ENCODE measurements at places on chromosomes 12 and 14. TPM values are rescaled to one million over a fixed set of nuclear protein-coding genes. Genes with fewer than 3 reads are reported as not detected.

Gene RNFT2
- 15.8 TPM for total RNA-seq

Gene CAPZA3
- total RNA-seq, result not detected

Gene CLEC6A
- not detected for total RNA-seq

Gene KLRD1
- not detected for total RNA-seq

Gene CLEC9A
- not detected for total RNA-seq

- H3K4me3 ChIP-seq, result no peak overlapping the region
- no peak overlapping the region for H3K27ac ChIP-seq
- DNase-seq, result no peak
Measured at GRCh38 chr14:35261774-35262173, 30.4 kb upstream of the PSMA6 start.

Gene C12orf42
- not detected for total RNA-seq

- H3K4me1 ChIP-seq, result no peaks in the 10 kb centered on the region
- DNase-seq, result no peak
- H3K36me3 ChIP-seq, result no peaks in the 10 kb centered on the region
- H3K4me3 ChIP-seq, result no peak overlapping the region
- H3K27me3 ChIP-seq, result peaks cover 3% of the 10 kb centered on the region
Measured at GRCh38 chr14:37638599-37638998, 43.2 kb downstream of the TTC6 start.

- no peak overlapping the region for H3K4me3 ChIP-seq
- no peak for DNase-seq
- peaks cover 3% of the 10 kb centered on the region for H3K4me1 ChIP-seq
- no peaks in the 10 kb centered on the region for H3K27me3 ChIP-seq
Measured at GRCh38 chr14:68546839-68547238, 246.0 kb downstream of the ZFP36L1 start.

- no peaks in the 10 kb centered on the region for H3K4me1 ChIP-seq
- H3K36me3 ChIP-seq, result peaks cover 20% of the 10 kb centered on the region
- H3K4me3 ChIP-seq, result no peak overlapping the region
- no peak for DNase-seq
- no peak overlapping the region for H3K27ac ChIP-seq
Measured at GRCh38 chr14:80809663-80810062, 131.9 kb downstream of the CEP128 start.

DNA sequence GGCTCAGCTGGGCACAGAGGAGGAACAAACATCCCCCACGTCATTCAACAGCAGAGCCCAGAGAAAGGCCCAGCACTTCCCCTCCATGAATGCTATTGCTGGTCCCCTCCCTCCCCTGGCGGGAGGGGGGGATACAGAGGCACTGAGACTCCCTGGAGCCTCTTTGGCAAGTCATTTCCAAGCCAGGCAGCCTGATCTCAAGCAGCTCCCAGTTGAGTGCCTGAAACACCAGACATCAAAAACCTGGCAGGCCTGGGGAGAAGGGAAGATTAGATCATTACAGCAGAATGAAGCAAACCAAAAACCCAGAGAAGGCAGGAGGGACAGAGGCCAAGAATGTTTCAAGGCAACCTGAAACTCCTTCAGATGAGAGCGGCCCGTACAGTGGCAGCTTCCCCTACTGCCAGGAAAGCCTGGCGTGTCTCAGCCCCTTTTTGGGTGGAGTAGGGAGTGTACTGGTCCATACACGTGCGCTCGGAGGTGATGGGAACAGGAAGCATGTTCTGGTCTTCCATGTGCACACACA, 92.1 kb downstream of the LRRC74A start:
- H3K36me3 ChIP-seq, result no peaks in the 10 kb centered on the region
- H3K27ac ChIP-seq, result no peak overlapping the region
- no peak overlapping the region for H3K4me3 ChIP-seq
- H3K27me3 ChIP-seq, result no peaks in the 10 kb centered on the region

- peaks cover 12% of the 10 kb centered on the region for H3K36me3 ChIP-seq
- H3K4me3 ChIP-seq, result no peak overlapping the region
- DNase-seq, result no peak
Measured at GRCh38 chr14:102909911-102910310, 12.6 kb upstream of the AMN start.

DNA sequence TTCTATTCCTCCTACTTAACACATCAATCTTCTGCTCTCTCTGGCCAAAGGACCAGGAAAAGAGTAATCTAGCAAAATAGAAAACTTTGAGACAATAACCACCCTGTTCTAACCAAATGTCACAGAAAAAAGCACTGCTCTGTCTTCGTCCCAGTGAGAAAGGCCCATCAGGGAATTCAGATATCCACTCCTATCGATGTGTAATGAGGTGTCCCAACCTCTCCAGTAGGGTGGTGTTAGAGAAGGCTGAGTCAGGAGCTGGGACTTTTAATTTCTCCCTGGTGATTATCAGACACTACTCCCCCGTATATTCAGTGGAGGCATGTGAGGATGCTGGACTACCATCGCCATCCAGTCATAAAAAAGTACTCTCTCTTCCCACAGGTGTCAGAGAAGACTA, 130.3 kb downstream of the TMTC3 start:
- H3K27ac ChIP-seq, result no peak overlapping the region
- H3K36me3 ChIP-seq, result no peaks in the 10 kb centered on the region
- no peaks in the 10 kb centered on the region for H3K4me1 ChIP-seq
- H3K4me3 ChIP-seq, result no peak overlapping the region

DNA sequence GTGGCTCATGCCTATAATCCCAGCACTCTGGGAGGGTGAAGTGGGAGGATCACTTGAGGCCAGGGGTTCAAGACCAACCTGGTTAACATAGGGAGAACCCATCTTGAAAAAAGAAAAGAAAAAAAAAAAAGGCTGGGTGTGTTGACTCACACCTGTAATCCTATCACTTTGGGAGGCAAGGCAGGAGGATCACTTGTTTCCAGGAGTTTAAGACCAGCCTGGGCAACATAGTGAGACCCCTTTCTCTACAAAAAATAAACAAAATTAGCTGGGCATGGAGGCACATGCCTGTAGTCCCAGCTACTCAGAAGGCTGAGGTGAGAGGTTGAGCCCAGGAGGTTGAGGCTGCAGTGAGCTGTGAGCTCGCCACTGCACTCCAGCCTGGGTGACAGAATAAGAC, 23.0 kb upstream of the LRP1-AS start:
- peaks cover 13% of the 10 kb centered on the region for H3K4me1 ChIP-seq
- no peaks in the 10 kb centered on the region for H3K27me3 ChIP-seq
- H3K4me3 ChIP-seq, result no peak overlapping the region
- DNase-seq, result no peak
- no peaks in the 10 kb centered on the region for H3K36me3 ChIP-seq

GRCh38 chr14:71078500-71078899, 171.2 kb downstream of the PCNX1 start:
- no peak overlapping the region for H3K27ac ChIP-seq
- H3K4me1 ChIP-seq, result peaks cover 13% of the 10 kb centered on the region
- H3K27me3 ChIP-seq, result no peaks in the 10 kb centered on the region
- no peak overlapping the region for H3K4me3 ChIP-seq
- H3K36me3 ChIP-seq, result peaks cover 65% of the 10 kb centered on the region

Gene RAPGEF3
- 1.5 TPM for total RNA-seq

Gene PELI2
- 7.8 TPM for total RNA-seq

- H3K4me1 ChIP-seq, result no peaks in the 10 kb centered on the region
- H3K36me3 ChIP-seq, result no peaks in the 10 kb centered on the region
- H3K27ac ChIP-seq, result no peak overlapping the region
- DNase-seq, result no peak
Measured at GRCh38 chr12:25723921-25724491, 170.9 kb upstream of the LMNTD1 start.

GRCh38 chr12:46364777-46365580, 7.6 kb downstream of the SLC38A2 start:
- H3K27me3 ChIP-seq, result no peaks in the 10 kb centered on the region
- peak; percentile 45 for DNase-seq
- H3K4me3 ChIP-seq, result no peak overlapping the region
- peak overlapping the region; percentile 73 for H3K27ac ChIP-seq
- H3K36me3 ChIP-seq, result peaks cover 82% of the 10 kb centered on the region

- H3K36me3 ChIP-seq, result peaks cover 24% of the 10 kb centered on the region
- DNase-seq, result peak; percentile 85
- H3K27ac ChIP-seq, result peak overlapping the region; percentile 67
- peaks cover 23% of the 10 kb centered on the region for H3K27me3 ChIP-seq
Measured at GRCh38 chr12:122871851-122872780, 23.8 kb downstream of the VPS37B start.

- H3K27me3 ChIP-seq, result peaks cover 47% of the 10 kb centered on the region
- DNase-seq, result no peak
- no peak overlapping the region for H3K27ac ChIP-seq
- no peaks in the 10 kb centered on the region for H3K36me3 ChIP-seq
Measured at GRCh38 chr14:59920378-59920683, 387 bp downstream of the LRRC9 start.

Gene NOS1
- total RNA-seq, result 0.02 TPM

- H3K27ac ChIP-seq, result no peak overlapping the region
- no peak overlapping the region for H3K4me3 ChIP-seq
- no peaks in the 10 kb centered on the region for H3K27me3 ChIP-seq
Measured at GRCh38 chr14:102203382-102203781, 63.7 kb downstream of the WDR20 start.

- no peaks in the 10 kb centered on the region for H3K4me1 ChIP-seq
- H3K36me3 ChIP-seq, result no peaks in the 10 kb centered on the region
- peaks cover 3% of the 10 kb centered on the region for H3K27me3 ChIP-seq
- DNase-seq, result no peak
- H3K27ac ChIP-seq, result no peak overlapping the region
- no peak overlapping the region for H3K4me3 ChIP-seq
Measured at GRCh38 chr12:19904819-19905218, 463.5 kb upstream of the PDE3A start.

- H3K27me3 ChIP-seq, result no peaks in the 10 kb centered on the region
- no peak for DNase-seq
- peaks cover 4% of the 10 kb centered on the region for H3K4me1 ChIP-seq
Measured at GRCh38 chr14:61145903-61146481, 135.1 kb downstream of the TMEM30B start.

Gene FCF1
- 83.8 TPM for total RNA-seq

Gene RNASE7
- not detected for total RNA-seq

DNA sequence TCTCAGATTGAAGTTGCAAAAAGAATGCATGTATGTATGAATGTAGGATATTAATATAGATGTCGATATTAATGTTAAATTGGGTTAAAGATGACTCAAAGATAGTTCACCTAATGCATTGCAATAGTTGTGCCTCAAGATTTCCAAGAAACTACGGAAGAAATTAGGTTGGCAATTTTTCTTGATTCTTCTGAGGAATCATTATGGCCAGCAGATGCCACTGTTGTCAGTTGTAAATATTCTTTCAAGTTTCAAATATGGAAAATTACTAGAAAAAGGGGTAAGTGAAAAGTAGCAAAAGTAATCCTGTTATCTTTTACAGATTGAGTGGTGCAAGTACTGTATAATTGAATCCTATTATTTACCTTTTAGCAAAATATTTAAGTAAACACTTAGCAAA, 202.1 kb downstream of the ADAMTS20 start:
- no peak for DNase-seq
- H3K27ac ChIP-seq, result no peak overlapping the region
- H3K27me3 ChIP-seq, result peaks cover 2% of the 10 kb centered on the region
- no peaks in the 10 kb centered on the region for H3K36me3 ChIP-seq
- H3K4me3 ChIP-seq, result no peak overlapping the region

- H3K4me1 ChIP-seq, result peaks cover 48% of the 10 kb centered on the region
- H3K36me3 ChIP-seq, result no peaks in the 10 kb centered on the region
- no peaks in the 10 kb centered on the region for H3K27me3 ChIP-seq
Measured at GRCh38 chr14:102626530-102626929, 34.1 kb downstream of the RCOR1 start.

Gene A2M
- not detected for total RNA-seq

GRCh38 chr14:61444215-61444768, 122.9 kb downstream of the PRKCH start:
- peaks cover 93% of the 10 kb centered on the region for H3K4me1 ChIP-seq
- H3K36me3 ChIP-seq, result peaks cover 27% of the 10 kb centered on the region
- H3K4me3 ChIP-seq, result peak overlapping the region; percentile 66
- peak overlapping the region; percentile 96 for H3K27ac ChIP-seq

DNA sequence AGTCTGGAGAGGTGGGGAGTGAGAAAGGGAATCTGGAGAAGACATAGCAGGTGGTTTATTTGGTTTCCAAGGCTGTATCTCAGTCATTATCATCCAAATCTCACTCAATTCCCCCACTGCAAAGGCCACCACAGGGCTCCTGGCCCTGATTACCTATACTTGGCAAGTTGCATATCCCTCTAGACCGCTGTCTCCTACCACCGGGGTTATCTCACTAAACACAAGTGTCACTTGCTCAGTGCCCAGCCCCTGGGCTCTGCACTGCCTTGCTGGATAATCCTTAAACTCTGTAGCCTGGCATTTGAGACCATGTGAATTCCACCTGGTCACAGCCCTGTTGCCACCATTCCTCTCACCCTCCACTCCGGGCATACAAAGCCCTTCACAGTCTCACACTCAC, 119.0 kb downstream of the RTN1 start:
- H3K27me3 ChIP-seq, result no peaks in the 10 kb centered on the region
- DNase-seq, result no peak
- H3K4me3 ChIP-seq, result no peak overlapping the region
- no peaks in the 10 kb centered on the region for H3K36me3 ChIP-seq

DNA sequence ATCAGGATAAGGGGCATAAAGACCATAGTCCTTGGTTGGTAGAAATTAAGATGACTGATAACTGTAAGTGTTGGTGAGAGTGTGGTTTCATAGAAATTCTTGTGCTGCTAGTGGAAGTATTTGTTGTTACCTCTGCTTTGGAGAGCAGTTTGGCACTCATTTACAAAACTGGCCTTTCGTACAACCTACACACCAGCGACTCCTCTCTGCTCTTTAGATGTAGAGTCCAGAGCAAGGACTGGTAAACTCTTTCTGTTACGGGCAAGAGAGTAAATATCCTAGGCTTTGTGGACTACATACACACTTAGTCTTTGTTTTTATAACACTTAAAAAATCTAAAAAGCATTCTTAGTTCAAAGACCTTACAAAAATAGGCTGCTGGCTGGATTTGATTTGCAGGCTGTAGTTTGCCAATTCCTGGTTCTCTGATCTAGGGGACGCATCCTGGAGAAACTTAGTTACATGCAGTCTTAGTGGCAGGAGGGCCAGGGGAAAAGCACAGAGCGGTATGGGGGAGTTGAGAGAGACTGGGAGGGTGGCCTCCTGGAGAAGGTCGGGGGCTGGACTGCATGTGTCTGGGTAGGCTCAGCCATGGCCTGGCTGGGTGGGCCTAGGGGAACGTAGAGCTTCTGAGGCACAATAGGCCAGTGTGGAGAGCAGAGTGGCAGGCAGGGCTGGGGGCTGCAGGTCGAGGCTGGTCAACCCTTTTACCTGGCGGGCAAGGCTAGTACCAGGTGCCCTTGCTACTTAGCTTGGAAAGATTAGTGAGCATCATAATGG, 55.3 kb upstream of the AMN start:
- no peak overlapping the region for H3K4me3 ChIP-seq
- peaks cover 16% of the 10 kb centered on the region for H3K4me1 ChIP-seq
- peaks cover 43% of the 10 kb centered on the region for H3K36me3 ChIP-seq
- H3K27me3 ChIP-seq, result no peaks in the 10 kb centered on the region
- no peak overlapping the region for H3K27ac ChIP-seq

DNA sequence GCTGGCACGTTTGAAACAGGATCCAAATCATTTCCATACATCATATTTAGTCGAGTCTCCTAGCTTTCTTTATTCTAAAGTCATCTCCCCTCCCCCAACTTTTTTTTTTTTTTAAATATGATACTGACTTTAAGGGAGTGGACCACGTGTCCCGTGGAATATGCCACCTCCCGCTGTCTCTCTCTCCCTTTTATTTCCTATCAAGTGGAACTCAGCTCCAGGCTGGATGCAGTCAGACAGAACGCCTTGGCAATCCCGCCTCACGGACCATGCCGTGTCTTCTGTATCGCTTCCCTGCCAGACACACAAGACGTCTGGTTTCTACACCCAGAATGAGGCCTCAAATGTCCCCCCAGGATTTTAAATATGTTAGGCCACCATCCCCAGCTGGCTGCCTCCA, 21.2 kb downstream of the BCL7A start:
- H3K27me3 ChIP-seq, result no peaks in the 10 kb centered on the region
- no peak overlapping the region for H3K4me3 ChIP-seq
- H3K4me1 ChIP-seq, result no peaks in the 10 kb centered on the region
- peaks cover 2% of the 10 kb centered on the region for H3K36me3 ChIP-seq
- DNase-seq, result no peak
- H3K27ac ChIP-seq, result no peak overlapping the region

Measured in activated naive CD4-positive, alpha-beta T cell treated with anti-CD3 and anti-CD28 coated beads for 36 hours (primary cell).